Right ventricle myocardium inferior (tissue), 1 donor: ENCODE measurements at places on chromosomes 2 and 18.

- no peak for DNase-seq
Measured at GRCh38 chr2:141534666-141535362, 596.0 kb downstream of the LRP1B start.

DNA sequence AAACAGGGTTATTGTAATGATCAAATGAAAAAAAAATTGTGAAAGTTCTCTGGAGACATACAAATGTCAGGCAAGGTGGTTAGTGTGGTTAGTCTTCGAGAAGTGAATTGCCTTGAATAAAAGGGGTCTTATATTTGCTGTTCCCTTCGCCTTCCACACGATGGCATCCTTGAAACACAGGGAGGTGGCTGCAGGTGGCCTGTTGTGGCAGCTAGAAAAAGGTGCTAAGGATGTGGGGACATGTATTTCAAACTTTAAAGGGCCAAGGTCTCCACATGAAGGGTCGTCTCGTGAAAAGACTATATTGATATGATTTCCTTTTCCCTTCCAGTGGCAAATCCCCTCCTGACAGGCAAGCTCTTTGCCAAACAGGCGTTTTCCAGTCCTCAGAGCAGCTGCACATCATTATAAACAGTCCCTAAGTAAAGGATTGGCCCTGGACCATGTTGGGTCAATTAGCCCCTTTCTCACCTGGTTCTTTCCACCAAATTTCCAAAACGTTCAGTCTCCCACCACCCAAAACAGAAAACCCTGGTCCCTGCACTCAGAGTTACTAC, 68.5 kb downstream of the COPS8 start:
- DNase-seq: no peak

DNA sequence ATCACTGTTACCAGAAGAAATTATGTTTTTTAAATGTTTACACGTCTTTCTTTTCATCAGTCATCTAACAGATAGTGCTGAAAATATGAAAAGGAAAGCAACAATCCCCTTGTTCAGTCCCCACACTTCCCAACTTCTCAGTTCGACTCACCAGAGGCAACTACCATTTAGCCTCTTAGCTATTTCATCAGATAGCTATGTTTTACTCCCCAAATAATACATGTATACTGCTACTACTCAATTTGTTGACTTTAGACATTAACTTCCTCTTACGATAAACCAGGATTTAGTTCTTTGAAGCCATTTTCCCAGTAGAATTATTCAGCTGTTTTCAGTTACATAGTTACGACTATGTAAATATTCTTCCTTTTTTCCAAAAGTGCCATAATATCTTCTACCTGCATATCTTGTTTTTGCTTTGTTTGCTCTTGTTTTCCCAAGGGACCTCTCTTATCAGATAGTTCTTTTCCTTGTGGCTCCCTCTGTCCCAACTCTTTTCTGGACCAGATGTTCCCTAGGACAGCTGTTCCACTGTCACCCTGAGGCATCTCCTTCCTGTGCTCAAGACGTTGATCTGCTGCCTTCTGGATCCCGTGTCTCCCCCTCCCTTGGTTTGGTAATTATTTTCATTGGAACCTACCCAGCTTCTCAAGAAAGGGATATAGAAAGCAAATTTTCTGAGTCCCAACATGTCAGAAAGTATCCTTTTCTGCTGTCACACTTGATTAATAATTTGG, 289.3 kb upstream of the TANK start:
- DNase-seq: no peak

DNA sequence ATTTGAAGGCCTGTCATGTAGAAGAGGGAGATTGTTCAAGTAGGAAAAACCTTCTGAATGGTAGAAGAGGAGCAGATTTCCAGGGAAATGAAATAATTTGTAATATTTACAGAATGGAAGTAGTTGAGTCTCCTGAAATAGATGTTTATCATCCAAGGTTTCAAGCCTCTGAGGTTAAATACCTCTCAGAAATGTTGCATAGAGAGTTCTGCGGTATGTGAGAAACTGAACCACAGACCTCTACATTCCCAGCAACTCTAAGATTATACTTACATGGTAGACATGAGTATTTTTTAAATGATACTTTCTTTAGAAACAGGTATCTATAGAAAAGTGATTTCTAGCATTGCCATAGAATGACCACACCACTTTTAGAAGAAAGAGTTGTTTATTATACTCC, 379.8 kb upstream of the FANCL start:
- no peak for DNase-seq

DNA sequence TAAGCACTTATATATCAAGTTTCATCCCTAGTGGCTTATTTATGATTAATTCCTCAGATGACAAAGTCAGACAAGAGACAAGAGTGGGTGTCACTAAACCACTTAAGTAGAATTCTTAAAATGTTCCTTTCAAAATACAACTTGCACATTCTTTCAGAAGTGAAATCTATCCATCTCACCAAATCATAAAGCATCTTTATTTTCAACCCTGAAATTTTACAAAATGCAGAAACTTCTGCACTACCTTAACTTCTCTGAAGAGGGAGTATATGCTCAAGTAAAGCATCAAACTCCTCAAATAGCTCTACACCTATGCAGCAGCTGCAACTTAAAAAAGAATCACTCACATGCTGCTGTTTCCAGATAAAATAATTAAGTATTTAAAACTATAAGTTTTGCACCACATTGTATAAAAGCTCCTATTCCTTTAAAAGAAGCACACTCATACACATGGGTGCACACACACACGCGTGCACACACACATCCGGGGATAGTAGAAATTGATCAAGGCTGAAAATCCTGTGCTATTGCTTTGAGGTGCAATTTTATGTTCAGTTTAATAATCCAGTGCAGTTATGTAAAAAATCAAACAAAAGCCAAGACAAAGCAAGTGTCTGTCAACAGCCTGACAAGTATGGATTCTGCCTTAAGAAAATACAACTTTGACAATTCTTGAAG, 244.5 kb downstream of the TCF4 start:
- no peak for DNase-seq

GRCh38 chr2:128986867-128987268, 668.2 kb upstream of the HS6ST1 start:
- no peak for DNase-seq

DNA sequence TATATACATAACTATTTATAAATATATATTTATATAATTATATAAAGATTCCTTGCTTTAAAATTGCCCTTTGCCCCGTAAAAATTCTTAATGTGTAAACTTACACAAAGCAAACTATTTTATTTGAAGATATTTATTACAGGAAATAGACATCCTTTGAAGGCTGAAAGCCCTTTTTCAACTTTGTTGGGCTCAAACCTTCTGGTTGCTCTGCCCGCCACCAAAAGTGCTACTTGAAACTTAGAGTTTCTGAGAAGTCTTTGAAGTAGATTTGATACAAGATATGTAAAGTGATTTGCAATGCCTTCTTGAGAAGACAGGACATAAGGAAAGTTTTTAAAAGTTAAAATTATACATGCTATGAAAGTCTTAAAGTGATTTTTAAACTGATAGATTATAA, 36.6 kb upstream of the METAP1D start:
- DNase-seq: no peak

- DNase-seq: no peak
Measured at GRCh38 chr18:24031318-24031717, 16.8 kb downstream of the TTC39C start.

DNA sequence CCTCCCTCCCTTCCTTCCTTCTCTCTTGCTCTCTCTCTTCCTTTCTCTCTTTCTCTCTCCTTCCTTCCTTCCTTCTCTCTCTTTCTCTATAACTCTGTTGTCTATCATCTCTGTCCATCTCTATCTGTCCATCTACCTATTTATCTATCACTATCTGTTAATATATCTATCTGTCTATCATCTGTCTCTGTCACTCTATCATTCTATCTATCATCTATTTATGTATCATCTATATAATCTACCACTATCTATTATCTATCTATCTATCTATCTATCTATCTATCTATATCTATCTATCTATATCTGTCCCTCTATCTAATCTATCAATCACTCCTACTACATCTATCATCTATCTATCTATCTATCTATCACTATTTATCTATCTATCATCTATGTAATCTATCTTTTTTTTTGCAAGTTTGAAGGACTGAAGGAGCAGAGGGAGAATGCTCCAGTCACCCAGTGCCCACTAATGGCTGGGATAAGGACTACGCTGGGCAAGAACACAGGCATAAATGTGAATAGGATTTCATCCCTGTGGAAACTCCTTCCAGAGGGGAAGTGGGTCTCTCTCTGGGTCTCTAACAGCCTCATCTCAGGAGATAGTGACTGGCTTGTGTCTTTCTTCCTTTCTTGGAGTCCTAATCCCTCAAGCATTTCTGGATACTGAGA, 427.0 kb downstream of the LPIN1 start:
- no peak for DNase-seq

GRCh38 chr2:199798831-199799580, 52.0 kb downstream of the FTCDNL1 start:
- no peak for DNase-seq

DNA sequence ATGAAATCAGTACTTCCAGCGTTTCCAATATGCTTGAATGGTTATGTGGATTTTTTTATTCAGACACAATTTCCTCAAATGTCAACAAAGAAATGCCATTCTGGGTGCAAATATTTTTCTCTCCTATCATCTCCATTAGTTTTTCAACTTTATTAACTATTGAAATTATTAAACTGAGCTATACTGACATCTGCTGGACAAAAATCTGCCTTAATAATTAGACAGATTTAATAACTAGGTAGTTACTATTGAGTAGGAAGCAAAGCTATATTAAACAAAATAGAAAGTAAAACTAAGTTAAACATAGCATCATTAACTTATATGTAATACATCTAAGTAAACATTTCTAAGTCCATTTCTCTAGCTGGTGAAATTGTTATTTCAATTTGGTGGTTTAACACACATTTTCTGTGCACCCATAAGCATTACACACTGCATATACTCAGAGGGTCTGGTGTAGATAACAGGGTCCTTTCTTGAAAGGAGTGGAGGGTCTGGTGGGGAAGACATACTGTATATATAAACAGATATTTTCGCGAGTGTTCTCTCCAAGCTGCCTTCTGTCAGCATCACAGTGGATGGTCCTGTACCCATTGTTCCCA, 77.0 kb downstream of the LANCL1 start:
- no peak for DNase-seq

GRCh38 chr2:192010073-192010472, 163.2 kb upstream of the CAVIN2 start:
- no peak for DNase-seq

DNA sequence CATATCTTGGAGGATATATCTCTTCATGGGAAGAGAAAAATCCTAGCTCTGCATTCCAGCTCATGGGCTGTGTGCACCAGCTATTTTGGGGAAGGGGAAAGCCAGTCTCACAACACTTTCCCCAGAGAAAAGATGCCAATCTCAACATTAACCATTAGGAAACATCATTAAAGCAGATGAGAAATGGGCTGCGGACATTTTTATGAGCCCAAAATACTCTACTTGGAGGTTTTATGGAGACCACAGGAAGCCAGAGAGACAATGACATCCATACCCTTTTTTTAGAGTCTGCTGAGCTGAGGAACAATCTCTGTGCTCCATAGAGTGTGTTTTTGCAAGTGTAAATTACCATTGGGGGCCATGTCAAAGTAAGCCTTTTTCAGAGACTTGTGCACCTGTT, 213.7 kb downstream of the TRIB2 start:
- no peak for DNase-seq

DNA sequence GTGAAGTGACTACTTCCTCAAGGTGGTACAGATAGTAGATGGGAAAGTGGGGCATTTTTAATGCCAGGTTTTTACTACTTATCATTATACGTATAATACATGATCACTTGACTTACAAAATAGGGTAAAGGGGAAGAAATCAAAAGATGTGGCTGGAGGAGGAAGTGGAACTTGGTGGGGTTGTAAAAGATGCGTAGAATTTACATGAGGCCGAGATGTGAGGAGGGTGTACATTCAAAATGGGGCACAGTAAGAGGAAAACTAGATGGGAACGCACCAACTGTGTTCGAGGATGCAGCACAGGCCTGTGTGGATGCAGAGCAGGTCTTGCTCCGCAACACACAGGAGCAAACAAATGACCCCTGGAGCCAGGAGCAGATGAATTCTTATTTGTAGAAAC, 403.3 kb downstream of the TXNL1 start:
- DNase-seq: no peak

- DNase-seq: no peak
Measured at GRCh38 chr18:56245866-56246580, 392.4 kb downstream of the TXNL1 start.

GRCh38 chr2:37657471-37657870, 14.0 kb downstream of the CDC42EP3 start:
- DNase-seq: no peak

DNA sequence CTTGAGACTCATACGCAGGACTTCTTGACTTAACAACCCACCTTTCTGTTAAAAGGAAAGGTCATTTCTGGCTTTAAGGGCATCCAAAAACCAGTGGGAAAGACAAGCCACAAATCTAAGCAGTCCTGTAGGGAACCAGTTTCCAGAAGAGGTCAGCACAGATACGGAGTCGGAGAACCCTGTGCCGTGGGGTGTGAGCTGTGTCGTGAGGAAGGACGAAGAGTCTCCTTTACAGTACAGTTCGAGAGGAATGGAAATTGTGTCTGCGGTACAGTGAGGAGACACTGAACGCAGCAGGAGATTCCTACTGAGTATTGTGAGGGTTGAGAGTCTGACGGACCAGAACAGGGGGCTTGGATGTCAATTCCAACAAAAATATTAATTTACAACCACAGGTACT, 17.7 kb downstream of the SLC30A3 start:
- DNase-seq: no peak

DNA sequence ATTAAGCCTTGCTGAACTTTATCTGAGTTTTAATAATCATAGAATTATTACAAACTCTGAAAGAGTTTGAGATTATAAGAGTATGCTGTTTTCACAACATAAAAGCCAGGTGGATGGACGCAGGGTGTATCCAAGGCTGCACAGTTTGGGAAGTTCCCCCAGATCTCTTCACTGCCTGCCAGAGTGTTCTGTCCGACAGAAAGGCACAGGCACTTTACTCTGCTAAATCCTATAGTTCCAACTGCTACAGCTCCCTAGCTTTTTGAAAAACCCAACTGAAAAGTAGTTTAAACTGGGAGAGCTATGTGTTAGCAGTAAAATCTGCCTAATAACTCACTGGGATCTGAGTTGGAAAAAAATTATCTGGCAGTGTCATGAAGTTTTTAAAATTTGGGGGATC, 38.0 kb downstream of the MFSD6 start:
- no peak for DNase-seq

- no peak for DNase-seq
Measured at GRCh38 chr2:238879043-238879442, 31.2 kb downstream of the TWIST2 start.

- no peak for DNase-seq
Measured at GRCh38 chr2:223055140-223055539, 3.1 kb downstream of the KCNE4 start.

- no peak for DNase-seq
Measured at GRCh38 chr18:40930211-40930882, 1024.7 kb upstream of the PIK3C3 start.

GRCh38 chr2:95238131-95238530, 30.8 kb downstream of the ZNF892 start:
- DNase-seq: no peak

- DNase-seq: no peak
Measured at GRCh38 chr2:113027691-113028090, 22.4 kb downstream of the IL36A start.

GRCh38 chr2:57876313-57876712, 170.3 kb upstream of the VRK2 start:
- DNase-seq: no peak

- DNase-seq: no peak
Measured at GRCh38 chr18:45245091-45245511, 370.2 kb upstream of the SLC14A2 start.

- no peak for DNase-seq
Measured at GRCh38 chr2:47485751-47486300, 82.9 kb downstream of the MSH2 start.

- DNase-seq: no peak
Measured at GRCh38 chr2:134783912-134784311, 54.5 kb upstream of the ACMSD start.

GRCh38 chr2:134677856-134678756, 40.7 kb downstream of the TMEM163 start:
- no peak for DNase-seq
